ENCODE measurements at places on chromosomes 12 and 14. TPM values are rescaled to one million over a fixed set of nuclear protein-coding genes. Genes with fewer than 3 reads are reported as not detected.

- no peak for DNase-seq
These were observed 151.4 kb upstream of the DAAM1 start for GRCh38 chr14:59037086-59037485.

DNA sequence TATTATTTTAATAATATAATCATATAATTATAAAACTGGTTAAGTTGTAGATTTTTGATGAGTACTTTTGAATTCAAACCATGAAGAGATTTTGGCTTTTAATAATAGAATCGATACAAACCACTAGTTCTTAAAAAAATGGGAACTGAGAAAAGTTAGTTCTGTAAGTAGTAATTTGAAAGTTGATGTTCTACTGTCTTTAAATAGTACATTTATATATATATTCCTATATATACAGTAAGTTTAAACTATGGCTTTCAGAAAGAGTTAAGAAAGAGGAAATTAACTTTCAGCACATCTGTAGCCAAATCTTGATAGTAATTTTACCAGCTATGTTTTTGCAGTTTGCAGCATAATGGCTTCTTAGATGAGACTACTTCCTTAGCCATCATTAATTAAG lies 7.8 kb downstream of the LRRK2 start:
- no peak for DNase-seq

The MORN3 gene
- total RNA-seq, result 1.4 TPM

- DNase-seq, result no peak
These were observed 163.8 kb downstream of the PCNX1 start for GRCh38 chr14:71071042-71071441.

DNA sequence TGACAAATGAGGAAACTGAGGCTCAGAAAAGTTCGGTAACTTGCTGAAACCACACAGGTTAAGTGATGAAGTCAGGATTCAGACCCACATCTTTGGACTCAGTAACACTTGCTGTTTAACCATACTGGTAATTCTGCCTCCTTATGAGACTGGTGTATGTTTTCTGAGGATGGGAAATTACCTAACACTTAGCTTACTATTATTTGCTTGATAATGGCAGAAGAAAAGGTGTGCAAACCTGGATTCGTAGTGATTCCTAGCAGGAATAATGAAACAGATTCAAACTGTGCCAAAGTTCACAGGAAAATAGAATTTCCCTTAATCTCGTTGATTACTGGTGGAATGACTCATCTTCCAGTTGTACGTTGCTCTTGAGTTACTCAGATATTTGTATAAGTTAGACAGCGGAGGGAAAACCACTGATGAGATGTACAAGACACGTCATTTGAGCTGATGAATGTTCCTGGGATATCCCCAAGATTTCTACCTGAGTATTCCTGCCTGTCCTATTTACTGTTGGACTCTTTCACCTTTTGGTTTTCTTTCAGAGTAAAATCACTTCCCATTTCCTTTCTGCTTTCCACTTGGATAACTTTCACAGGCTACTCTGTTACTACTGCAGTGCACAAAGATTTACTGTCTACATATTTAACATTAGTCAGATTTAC lies 37.5 kb downstream of the PRORP start:
- peak; percentile 86 for DNase-seq

- DNase-seq, result no peak
These were observed 10.1 kb upstream of the GRIP1 start for GRCh38 chr12:66688846-66689439.

- DNase-seq, result no peak
These were observed 91.2 kb downstream of the WNK1 start for GRCh38 chr12:843609-844008.

GRCh38 chr12:116204785-116205184 lies 72.7 kb downstream of the MED13L start:
- DNase-seq, result no peak

The RNASE7 gene
- total RNA-seq, result not detected

- peak; percentile 91 for DNase-seq
These were observed 704 bp downstream of the SDR39U1 start for GRCh38 chr14:24441904-24442239.

The CLEC9A gene
- not detected for total RNA-seq

GRCh38 chr12:4138051-4138450 lies 135.5 kb upstream of the CCND2 start:
- DNase-seq, result no peak

The TAS2R14 gene
- total RNA-seq, result 7.2 TPM

GRCh38 chr12:31715283-31715825 lies 13.5 kb downstream of the AMN1 start:
- DNase-seq, result no peak

DNA sequence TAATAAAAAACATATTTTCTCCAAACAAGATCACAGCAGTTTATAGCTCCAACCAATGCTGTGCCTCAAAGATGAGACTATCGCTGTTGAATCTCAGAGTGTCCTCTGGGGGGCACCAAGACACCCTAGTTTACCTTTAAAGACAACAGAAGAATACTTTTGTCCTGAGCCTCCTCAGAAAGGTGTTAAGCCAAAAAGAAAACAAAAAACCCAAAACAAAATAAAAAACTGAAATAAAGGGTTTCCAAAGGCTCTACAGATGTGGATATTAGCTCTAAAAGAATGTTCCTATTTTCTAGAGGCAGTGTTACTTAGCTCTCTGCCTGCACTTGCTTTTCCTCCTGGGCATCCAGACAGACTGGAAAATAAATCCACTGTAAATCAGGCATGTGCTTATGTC lies 86.9 kb upstream of the TTC7B start:
- peak; percentile 74 for DNase-seq

GRCh38 chr14:105203057-105203531 lies 22.0 kb upstream of the NUDT14 start:
- peak; percentile 99 for DNase-seq

DNA sequence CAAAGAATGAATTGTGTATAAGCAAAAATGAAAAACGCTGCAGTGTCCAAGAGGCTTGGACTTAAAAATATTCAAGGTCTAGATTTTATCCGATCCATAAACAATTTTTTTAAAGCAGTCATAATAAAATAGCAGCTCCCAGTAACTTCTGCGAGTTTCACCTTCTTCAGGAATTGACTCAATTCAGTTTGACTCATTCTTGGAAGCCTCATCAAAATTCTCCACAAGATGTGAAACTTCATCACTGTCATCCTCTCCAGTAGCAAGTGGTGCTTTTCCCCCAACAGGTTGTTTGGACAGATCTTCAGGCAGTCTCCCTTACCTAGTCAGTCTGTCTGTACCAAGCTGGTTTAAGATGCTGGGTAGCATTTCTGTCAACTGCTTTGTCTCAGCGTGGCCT lies 93.5 kb upstream of the FOXG1 start:
- no peak for DNase-seq

Data from osteoblast (primary cell).